ENCODE measurements at places on chromosomes 1 and 21.

DNA sequence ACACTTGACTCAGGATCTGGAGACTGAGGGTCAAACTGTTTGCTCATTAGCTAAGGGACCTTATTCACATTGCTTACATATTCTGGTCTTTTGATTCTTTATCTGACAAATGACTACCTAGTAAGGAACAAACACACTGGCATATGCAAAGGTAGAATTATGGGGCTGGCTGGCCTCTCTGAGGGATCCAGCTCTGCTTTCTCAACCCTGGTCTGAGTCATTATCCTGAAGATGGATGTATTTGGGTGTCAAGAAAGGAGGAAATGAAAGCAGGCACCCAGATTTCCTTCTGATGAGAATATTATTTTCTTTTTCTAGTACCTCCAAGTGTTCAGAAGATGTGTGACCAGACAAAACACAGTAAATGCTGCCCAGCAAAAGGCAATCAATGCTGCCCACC lies 6.0 kb downstream of the SMCP start:
- no peak for DNase-seq

DNA sequence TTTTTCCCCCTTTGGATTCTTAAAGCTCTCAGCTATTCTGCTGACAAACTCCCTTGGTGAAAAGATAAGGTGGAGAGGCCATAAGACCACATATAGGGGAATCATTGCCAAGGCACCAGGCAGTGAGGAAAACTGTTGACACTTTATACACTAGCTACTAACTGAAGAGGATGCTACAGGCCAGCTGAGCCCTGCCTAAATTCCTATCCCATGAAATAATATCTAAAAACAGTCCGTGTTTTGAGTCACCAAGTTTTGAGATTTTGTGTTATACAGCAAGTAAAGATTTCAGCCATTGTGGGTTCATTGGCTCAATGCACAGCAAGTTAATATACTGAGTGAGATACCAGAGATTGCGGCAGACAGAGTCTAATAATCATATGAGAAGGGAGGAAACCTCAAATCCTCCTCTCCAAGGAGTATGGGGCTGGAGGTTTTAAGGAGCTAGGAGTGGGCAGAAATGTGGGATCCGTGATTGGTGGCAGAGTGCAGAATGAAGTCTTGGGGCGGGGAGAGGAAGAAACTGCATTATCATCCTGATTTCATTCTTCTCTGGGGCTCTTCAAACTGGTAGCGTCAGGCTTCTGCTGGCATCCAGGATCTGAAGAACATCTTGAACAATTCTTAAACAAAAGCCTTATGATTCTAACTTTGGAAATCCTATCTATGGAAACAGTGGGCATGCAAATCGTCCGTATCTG lies 9.2 kb downstream of the CLDN8 start:
- DNase-seq = no peak

GRCh38 chr1:114779722-114780121 lies 763 bp downstream of the SIKE1 start:
- no peak for DNase-seq

DNA sequence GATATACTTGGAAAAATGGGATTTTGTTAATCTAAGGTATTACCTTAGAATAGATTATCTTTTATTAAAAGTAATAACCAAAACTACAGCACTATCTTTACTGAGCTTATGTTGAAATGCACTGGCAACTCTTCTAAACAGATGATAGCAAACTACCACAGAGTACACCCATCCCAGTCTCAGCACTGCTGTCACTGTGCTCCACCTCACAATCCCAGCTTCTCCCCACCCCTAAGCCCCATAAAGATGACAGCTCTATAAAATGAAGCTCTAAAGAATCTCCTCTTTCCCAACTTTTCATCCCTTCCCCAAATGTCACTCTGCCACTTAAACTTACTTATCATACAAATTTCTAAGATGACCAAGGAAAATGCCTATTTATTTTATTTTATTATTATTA lies 6.4 kb downstream of the DSTYK start:
- DNase-seq = no peak

DNA sequence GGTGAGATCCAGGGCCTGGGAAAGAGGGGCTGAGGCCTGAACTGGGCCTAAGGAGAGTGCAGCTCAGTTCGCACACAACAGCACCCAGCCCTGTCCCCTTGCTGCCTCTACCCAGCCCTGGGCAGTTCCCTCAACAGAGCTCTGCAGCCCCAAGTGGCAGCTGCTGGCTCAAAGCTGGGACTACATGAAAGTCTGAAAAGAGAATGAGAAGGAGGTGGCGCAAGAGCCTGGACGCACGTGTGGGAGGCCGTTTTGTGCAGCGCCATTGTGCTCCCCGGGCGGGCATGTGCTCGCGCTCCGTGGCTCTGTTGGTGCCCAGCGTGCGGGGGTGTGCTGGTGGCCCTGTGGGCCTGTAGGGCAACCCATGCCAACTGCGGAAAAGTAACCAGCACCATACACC lies 10.3 kb downstream of the GPR37L1 start:
- no peak for DNase-seq

- no peak for DNase-seq
Measured at GRCh38 chr1:236167578-236167977, 25.2 kb downstream of the GPR137B start.

GRCh38 chr1:199759268-199759730 lies 268.2 kb upstream of the NR5A2 start:
- DNase-seq = no peak

DNA sequence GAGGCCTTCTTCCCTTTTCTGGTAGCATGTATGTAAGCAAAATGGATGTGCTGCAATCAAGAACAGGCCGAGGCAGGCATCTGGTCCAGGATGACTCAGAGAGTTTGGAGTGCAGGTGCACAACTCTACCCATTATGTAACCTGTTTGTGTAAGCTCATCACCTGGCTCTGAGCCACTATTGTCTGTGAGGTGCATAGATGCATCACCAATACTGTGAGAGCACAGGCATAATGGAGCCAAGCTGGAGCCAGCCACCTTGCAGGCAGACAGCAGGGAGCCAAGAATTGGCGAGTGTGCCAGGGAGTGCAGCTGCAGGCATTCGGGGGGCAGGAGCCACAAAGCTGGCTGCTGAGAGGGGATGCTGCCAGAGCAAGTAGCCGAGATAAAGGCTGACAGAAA lies 549.9 kb upstream of the RGS18 start:
- no peak for DNase-seq

DNA sequence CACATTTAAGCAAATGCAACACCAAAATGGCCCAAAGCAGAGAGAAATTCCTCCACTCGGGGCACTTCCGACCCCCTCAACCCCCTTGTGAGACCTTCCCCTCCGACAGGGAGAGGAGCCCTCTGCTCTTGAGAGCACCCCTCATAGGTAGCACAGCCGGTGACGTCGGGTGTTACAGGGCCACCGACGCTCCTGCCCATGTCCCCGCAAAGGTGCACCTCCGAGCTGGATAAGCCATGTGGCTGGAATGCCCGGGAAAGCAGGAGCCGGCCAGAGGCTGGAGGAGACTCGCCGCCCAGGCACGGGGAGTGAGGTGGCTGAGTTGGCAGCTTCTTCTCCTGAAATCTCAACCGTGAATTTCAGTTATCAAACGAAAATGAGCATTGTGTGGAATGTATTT lies 67.1 kb upstream of the ARHGEF16 start:
- no peak for DNase-seq

- DNase-seq = no peak
Measured at GRCh38 chr1:8407652-8408051, 89.7 kb downstream of the SLC45A1 start.

DNA sequence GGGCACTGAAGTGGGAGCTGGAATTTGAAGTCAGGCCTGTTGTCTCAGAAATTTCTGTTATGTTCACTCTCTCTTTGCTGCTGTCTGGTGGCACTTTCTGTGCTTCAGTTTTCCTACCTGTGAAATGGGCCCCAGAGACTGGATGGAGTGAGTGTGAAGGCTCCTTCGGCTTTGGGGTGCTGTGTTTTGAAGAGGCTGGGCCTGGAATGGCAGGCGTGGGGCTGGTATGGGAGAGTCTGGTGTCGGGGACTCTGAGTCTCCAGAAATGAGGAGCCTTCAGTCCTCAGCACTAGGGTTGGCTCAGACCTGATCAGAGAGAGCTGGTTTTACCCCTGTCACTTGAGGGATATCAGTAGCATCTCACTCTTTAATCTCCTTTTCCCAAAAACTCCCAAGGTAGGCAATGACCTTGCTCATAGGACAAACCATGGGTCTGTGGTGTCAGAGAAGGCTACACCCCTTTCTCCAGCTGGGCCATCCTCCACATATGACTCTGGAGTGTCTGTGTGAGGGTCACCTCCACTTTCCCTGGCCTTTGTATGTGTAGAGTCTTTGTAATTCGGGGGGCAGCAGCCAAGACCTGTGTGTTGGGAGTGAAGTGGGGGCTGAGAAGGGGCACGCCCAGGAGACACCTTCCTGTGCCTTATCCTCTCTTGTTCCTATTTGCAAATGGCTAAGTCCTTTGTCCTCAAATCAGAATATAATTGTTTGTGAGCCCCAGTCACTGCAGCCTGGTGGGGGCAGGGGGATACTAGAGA lies 279.9 kb downstream of the PTPRU start:
- DNase-seq = no peak

GRCh38 chr1:74502432-74502831 lies 10.0 kb downstream of the LRRC53 start:
- DNase-seq = no peak

GRCh38 chr1:83691953-83692500 lies 306.9 kb downstream of the TTLL7 start:
- no peak for DNase-seq

DNA sequence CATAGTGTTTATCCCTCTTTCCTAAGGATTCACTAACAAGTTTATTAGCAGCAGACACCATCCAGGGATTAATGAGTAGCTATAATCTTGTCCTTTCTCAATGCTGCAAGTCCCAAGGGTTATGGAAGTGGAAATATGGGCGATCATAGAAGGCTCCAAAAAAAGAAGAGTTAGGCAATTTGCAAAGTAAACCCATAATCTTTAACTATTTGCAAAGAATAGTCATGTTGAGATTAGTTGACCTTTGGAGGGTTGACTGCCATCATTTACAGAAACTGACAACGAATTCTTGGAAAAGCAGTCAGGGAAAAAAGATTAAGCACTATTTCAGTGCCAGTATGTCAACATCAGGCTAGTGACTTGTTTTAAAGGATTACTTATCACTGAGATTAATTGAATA lies 169.9 kb downstream of the KCNT2 start:
- DNase-seq = no peak

DNA sequence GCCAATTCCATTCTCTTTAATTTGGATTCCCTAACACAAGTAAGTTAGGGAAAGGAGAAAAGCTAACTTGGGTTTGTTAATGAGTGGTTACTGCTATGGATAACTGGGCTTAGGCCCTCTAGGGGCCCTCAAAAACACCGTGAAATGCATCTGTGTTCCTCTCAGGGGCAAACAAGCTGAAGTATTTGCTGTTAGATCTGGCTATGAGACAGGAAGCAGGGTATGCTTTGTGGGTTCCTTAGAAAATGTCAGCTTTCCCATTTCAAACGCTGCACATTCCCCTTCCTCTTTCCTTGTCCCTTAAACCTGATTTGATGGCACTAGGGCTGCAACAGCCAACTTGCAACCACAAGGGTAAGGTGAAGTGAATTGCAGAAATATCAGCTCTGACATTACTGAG lies 5.7 kb upstream of the CAP1 start:
- no peak for DNase-seq

DNA sequence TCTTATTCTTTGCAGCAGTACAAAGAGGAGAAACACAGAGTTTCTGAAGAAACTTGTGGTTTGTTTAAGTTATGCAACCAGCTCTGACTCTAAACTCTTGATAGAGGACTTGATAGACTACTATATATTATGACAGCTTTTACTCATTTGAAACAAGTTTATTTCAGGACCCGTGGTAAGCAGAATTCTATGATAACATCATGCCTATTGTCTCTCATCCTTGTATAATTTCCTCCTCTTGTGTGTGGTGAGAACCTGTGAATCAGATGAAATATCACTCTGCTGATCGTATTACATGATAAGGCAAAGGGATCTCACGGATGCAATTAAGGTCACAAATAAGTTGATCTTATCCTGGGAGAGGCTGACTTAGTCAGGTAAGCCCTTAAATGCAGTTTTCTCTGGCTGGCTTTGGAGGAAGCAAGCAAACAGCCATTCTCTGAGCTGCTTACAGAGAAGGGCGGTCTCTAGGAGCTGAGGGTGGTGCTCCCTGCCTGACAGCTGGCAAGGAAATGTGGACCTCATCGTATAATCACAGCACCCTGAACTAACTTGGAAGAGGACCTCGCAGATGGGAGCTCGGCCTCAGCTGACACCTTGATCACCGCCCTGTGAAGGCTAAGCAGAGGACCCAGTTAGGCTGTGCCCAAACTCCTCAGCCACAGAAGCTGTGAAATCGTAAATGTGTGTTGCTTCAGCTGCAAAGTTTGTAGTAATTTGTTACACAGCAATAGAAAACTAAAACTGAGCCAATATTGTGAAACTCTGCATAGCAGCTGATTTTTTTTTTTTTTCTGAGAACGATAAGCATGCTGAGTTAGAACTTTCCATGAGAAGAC lies 151.1 kb upstream of the DPT start:
- no peak for DNase-seq

DNA sequence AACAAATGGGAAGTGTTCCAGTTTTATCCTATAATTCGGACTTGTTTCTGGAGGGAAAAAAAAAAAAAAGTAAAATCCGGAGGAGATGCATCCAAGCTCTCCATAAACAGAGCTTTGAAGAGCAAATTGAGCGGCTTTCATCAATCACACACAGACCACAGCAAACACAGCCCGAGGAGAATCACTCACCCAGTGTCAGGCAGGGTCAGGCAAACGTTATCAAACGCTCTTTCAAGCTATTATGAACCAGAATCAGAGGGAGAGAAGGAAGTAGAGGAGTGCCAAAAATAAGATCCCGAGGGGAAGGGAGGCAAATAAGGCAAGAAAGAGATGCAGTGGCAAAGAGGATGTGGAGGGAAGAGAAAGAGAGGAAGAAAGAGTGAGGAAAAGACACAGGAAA lies 188.3 kb upstream of the CAMK1G start:
- DNase-seq = no peak

- no peak for DNase-seq
Measured at GRCh38 chr1:245383396-245384330, 228.9 kb downstream of the KIF26B start.

DNA sequence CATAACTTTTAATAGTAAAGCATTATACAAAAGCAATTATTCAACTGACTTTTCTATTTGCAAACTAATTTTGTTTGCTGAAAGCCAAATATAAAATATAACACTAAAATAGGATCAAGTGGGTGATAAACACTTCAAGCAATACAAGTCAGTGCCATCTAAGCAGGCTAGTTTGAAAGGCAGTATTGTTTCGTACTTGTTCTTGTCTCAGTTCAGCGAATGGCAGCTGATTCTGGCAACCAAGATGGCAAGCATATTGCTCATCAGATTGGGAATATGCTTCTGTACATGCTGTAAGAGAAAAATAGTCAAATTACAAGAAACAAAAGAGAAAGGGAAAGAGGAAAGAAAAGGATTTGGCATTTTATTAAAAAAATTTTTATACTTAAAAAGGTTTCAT lies 7.5 kb downstream of the TMEM59 start:
- no peak for DNase-seq

Measured in activated gamma-delta T cell treated with anti-CD3 and anti-CD28 coated beads, Interleukin-2, amount 50 U/mL, for 16 hours (primary cell).